ENCODE measurements at places on chromosomes 7 and 10. TPM values are rescaled to one million over a fixed set of nuclear protein-coding genes. Genes with fewer than 3 reads are reported as not detected.

Gene PRSS37
- not detected for total RNA-seq

Gene RHEB
- 90.7 TPM for total RNA-seq

Gene ABCB4
- not detected for total RNA-seq

Gene BCCIP
- 60.6 TPM for total RNA-seq

Gene TDRD1
- 0.04 TPM for total RNA-seq

Gene WDR86
- total RNA-seq = 0.77 TPM

Gene RAMP3
- not detected for total RNA-seq

Gene MRPS17
- total RNA-seq = 11.8 TPM

Gene CPA2
- total RNA-seq = not detected

Gene LIPF
- total RNA-seq = not detected

Gene URGCP
- 23.4 TPM for total RNA-seq

Gene LZTS2
- 17.5 TPM for total RNA-seq

Gene ELN
- total RNA-seq = not detected

Gene PTPRN2
- 2.7 TPM for total RNA-seq

Gene CLEC5A
- total RNA-seq = not detected

Gene EPO
- not detected for total RNA-seq

Gene C7orf33
- not detected for total RNA-seq

Gene KIF20B
- total RNA-seq = 85.7 TPM

Gene TFR2
- total RNA-seq = 7.3 TPM

Gene BRAF
- total RNA-seq = 34.1 TPM

Gene ARHGEF35
- 4.2 TPM for total RNA-seq

Gene AASS
- 0.62 TPM for total RNA-seq

Gene ZNF248
- 9.0 TPM for total RNA-seq

Gene LRIT1
- not detected for total RNA-seq

Gene ACSL5
- 63.7 TPM for total RNA-seq

Measured in activated CD4-positive, alpha-beta T cell treated with anti-CD3 and anti-CD28 coated beads, Interleukin-2, amount 10 ng/mL, durations not matched to agents 7 days and 5 days (primary cell).